ENCODE measurements at places on chromosomes 12 and 14.

GRCh38 chr12:62618930-62619329, 152.3 kb downstream of the MON2 start:
- DNase-seq: no peak

- DNase-seq: no peak
Measured at GRCh38 chr12:116054280-116054679, 223.2 kb downstream of the MED13L start.

- peak; percentile 71 for DNase-seq
Measured at GRCh38 chr12:69988481-69989321, 163.7 kb downstream of the MYRFL start.

DNA sequence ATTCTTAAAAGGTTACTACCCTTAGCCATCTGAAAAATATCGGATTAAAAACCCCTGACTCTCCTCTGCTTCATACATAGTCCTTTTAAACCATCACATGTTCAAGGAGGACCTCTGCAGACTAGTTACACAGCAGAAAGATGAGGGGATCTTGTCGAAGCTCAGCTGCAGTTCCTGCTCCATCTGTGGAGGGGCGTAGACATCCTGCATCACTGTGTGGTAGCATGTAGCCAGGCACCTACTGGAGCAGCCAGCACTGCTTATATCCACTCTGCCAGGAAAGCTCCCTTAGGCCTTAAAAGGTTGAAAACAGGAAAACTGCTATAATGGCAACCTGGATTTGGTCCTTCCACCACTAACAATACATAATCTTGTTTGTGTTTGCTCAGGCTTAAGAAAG, 57.6 kb upstream of the STRN3 start:
- DNase-seq: no peak

- DNase-seq: no peak
Measured at GRCh38 chr12:6507102-6507998, 13.4 kb downstream of the NCAPD2 start.

- DNase-seq: no peak
Measured at GRCh38 chr14:78530078-78530477, 359.9 kb downstream of the NRXN3 start.

DNA sequence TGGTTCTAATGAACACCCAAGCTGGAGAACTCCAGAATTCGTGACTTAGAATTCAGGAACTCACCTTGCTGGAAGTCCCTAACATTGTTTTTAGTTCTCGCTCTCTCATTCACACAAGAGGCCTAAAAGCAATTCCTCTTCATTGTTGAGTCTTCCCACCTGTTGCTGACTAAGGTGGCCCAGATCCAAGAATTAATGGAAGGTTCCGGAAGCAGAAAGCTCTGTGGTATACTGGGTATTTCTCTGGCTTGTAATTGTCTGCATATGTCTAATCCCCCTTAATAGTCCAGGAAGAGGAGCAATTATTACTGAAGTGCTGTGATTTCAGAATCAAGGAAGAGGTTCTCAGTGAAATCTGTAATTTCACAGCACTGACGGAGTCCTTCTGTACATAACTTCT, 31.4 kb downstream of the TMEM233 start:
- DNase-seq: no peak

- DNase-seq: no peak
Measured at GRCh38 chr14:75268633-75269550, 9.7 kb upstream of the FOS start.

GRCh38 chr14:24606297-24606696, 3.2 kb downstream of the GZMH start:
- no peak for DNase-seq

DNA sequence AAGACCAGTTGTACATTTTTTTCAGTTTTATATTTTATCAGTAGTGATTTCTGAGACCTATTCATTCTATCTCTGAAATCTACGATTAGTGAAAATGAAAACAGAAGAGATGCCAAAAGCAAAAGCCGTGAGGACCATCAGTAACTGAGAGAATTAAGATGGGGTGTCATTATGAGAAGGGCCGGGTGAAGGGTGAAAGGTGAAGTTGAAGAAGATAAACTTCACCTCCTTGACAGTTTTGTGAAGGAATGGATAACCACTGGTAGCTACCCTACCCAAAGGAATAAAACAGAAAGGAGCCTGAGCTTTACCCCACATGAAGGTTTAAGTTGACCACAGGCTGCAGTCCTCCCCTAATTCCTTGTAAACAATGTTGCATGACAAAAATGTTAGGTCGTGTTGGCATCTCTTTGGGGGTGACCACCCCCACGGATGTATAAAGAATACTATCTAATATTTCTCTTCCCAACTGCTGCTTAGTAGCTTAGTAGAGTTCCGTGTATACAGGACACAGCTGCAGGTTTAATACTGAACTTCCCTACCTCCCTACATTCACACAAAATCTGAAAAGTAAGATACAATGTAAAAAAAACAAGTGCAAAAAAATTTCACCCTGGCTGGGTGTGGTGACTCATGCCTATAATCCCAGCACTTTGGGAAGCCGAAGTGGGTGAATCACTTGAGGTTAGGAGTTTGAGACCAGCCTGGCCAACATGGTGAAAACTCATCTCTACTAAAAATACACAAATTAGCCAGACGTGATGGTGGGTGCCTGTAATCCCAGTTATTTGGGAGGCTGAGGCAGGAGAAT, 23.9 kb downstream of the GPR19 start:
- DNase-seq: peak; percentile 19

DNA sequence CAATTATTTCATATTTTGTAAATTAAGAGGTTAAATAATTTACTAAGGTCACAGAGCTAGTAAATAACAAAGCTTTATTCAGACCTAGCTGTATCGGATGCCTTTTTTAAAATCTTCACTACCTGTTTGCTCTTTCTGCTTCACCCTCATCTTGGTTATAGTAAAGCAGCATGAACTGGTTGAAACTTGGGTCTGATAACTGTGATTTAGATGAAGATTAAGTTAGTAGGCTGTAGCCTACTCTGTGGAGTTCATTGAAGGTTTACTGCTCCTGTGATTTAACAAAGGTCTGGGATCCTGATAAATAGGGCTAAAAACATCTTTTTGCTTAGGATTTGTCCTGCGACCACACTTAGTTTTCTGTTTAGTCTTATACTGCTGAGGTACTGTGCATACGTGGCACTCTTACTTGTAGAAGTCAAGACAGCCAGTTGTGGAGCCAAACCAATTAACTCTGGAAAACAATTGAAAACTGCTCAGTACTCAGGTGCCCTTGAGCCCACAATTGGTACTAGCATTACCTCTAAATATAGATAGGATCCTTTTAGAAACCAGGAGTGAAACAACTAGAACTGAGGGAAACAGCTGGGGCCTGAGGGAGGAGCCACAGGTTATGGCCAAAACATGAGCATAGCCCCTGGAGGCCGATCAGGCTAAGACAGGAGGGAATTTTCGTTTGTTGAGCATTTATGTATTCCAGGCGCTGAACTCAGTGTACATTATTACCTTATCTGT, 2.3 kb downstream of the SPATS2 start:
- DNase-seq: peak; percentile 65

- DNase-seq: no peak
Measured at GRCh38 chr14:99131632-99132271, 140.2 kb downstream of the BCL11B start.
